Mesendoderm (in vitro differentiated cells): ENCODE measurements at places on chromosomes 11 and 22.

- DNase-seq: no peak
- no peaks in the 10 kb centered on the region for H3K4me1 ChIP-seq
- no peak overlapping the region for H3K27ac ChIP-seq
- no peaks in the 10 kb centered on the region for H3K27me3 ChIP-seq
- H3K36me3 ChIP-seq: no peaks in the 10 kb centered on the region
Measured at GRCh38 chr11:109945626-109946321, 147.4 kb upstream of the ZC3H12C start.

DNA sequence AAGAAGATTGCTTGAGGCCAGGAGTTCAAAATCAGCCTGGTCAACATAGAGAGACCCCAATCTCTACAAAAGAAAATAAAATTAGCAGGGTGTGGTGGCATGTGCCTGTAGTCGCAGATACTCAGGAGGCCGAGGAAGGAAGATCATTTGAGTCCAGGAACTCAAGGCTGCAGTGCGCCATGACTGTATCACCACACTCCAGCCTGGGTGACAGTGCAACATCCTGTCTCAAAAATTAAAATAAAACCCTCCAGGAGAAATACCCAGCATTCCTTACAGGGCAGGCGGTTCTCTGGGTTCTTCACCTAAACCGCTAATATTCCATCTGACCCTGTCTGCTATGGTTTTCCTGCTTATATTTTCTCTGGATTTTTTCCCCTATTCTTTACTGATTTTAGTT lies 13.5 kb downstream of the TCF20 start:
- H3K27ac ChIP-seq: no peak overlapping the region
- H3K27me3 ChIP-seq: no peaks in the 10 kb centered on the region
- no peak for DNase-seq
- peaks cover 4% of the 10 kb centered on the region for H3K4me1 ChIP-seq

GRCh38 chr11:36098853-36099375 lies 155.1 kb downstream of the LDLRAD3 start:
- peaks cover 13% of the 10 kb centered on the region for H3K4me1 ChIP-seq
- H3K27ac ChIP-seq: no peak overlapping the region
- DNase-seq: no peak
- no peak overlapping the region for H3K4me3 ChIP-seq

DNA sequence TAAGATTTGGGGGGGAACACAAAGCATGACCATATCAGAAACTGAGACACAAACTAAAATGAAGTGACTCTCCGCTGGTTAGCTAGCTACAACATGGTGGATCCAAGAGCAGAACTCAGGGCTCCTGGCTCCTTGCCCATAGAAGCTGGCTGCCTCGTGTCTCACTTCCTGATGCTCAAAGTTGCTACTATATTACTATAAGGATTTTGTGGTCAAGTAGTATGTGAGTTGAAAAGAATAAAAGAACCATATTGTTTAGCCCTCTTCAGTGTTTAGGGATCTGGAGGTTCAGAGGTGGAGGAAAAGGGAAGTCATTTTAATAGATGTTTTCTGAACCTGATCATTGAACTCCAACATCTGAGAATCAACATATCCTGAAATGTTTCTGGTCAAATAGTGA lies 16.9 kb upstream of the SIK2 start:
- no peak overlapping the region for H3K27ac ChIP-seq
- no peaks in the 10 kb centered on the region for H3K4me1 ChIP-seq
- H3K36me3 ChIP-seq: no peaks in the 10 kb centered on the region
- no peak overlapping the region for H3K4me3 ChIP-seq
- H3K27me3 ChIP-seq: no peaks in the 10 kb centered on the region
- no peak for DNase-seq

DNA sequence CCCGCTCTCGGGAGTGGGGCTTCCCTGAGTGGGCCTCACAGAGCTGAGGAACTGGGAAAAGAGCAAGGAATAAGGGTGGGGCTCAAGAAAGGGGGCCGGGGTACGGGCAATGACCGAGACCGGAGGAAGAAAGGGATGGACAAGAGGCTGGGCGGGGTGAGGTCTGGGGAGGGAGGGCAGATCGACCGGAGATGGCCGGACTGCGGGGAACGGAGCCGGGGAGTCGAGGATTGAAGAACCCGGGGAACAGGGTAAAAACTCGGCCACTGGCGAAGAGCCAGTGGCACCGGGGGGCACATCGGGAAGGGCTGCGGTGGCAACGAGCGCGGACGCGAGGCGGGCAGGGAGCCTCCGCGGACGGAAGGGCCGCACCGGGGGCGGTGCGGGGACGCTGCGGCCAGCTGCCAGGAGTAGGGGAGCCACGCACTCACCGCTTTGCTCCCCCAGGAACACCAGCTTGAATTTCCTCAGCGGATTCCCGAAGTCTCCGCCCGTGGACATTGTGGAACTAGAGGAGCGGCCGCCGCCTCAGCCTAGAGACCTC lies 667 bp downstream of the RAB6A start:
- DNase-seq: peak; percentile 52
- H3K4me3 ChIP-seq: peak overlapping the region; percentile 91
- peaks cover 2% of the 10 kb centered on the region for H3K4me1 ChIP-seq

GRCh38 chr11:130815097-130815802 lies 101.0 kb downstream of the SNX19 start:
- H3K4me3 ChIP-seq: no peak overlapping the region
- H3K27ac ChIP-seq: no peak overlapping the region
- no peaks in the 10 kb centered on the region for H3K4me1 ChIP-seq
- H3K27me3 ChIP-seq: no peaks in the 10 kb centered on the region
- no peak for DNase-seq

GRCh38 chr11:64848214-64848825 lies 3.9 kb upstream of the CDC42BPG start:
- no peak overlapping the region for H3K27ac ChIP-seq
- no peak overlapping the region for H3K4me3 ChIP-seq
- no peaks in the 10 kb centered on the region for H3K36me3 ChIP-seq
- DNase-seq: no peak
- no peaks in the 10 kb centered on the region for H3K27me3 ChIP-seq
- H3K4me1 ChIP-seq: peaks cover 4% of the 10 kb centered on the region
